ENCODE measurements at places on chromosomes 3 and 15. TPM values are rescaled to one million over a fixed set of nuclear protein-coding genes. Genes with fewer than 3 reads are reported as not detected.

The LDHAL6B gene
- total RNA-seq = not detected

The IL17RB gene
- total RNA-seq = 7.3 TPM

The EXOG gene
- total RNA-seq = 10.2 TPM

The EPHA6 gene
- 0.57 TPM for total RNA-seq

The TMC3 gene
- total RNA-seq = not detected

The FBXW12 gene
- not detected for total RNA-seq

The PP2D1 gene
- total RNA-seq = not detected

The HTR3E gene
- not detected for total RNA-seq

The PLAAT1 gene
- total RNA-seq = 0.40 TPM

The ECE2 gene
- not detected for total RNA-seq

The RASL12 gene
- total RNA-seq = 29.8 TPM

The SLC35G2 gene
- total RNA-seq = 3.5 TPM

The SLC28A2 gene
- total RNA-seq = not detected

The P3H2 gene
- 70.5 TPM for total RNA-seq

The BNC1 gene
- not detected for total RNA-seq

The ASB14 gene
- not detected for total RNA-seq

The TMCO5A gene
- total RNA-seq = not detected

The ZNF385D gene
- total RNA-seq = not detected

The PPARG gene
- total RNA-seq = 44.6 TPM

The FBXL22 gene
- total RNA-seq = not detected

The HYAL3 gene
- 4.7 TPM for total RNA-seq

The VGLL3 gene
- 39.2 TPM for total RNA-seq

The HOMER2 gene
- total RNA-seq = 28.2 TPM

The POLQ gene
- total RNA-seq = 0.46 TPM

The GATA2 gene
- total RNA-seq = 97.0 TPM

The COL6A5 gene
- 1.7 TPM for total RNA-seq

The IQCF5 gene
- total RNA-seq = not detected

The CHL1 gene
- 4.2 TPM for total RNA-seq

The TM4SF4 gene
- total RNA-seq = 1.8 TPM

The PLSCR4 gene
- 16.8 TPM for total RNA-seq

The CD86 gene
- total RNA-seq = 15.8 TPM

The ZIC1 gene
- total RNA-seq = not detected

The GOLGA8G gene
- total RNA-seq = not detected

The MKRN3 gene
- total RNA-seq = 2.3 TPM

The DGKG gene
- total RNA-seq = 32.5 TPM

The IQCB1 gene
- 19.9 TPM for total RNA-seq

The CLEC3B gene
- 6.3 TPM for total RNA-seq

The SAMD7 gene
- total RNA-seq = not detected

The GABRB3 gene
- 4.2 TPM for total RNA-seq

The GASK1A gene
- total RNA-seq = 7.8 TPM

The PRSS50 gene
- total RNA-seq = 0.89 TPM

The DNAH12 gene
- total RNA-seq = 22.0 TPM

The CCDC9B gene
- total RNA-seq = 140 TPM

The NEDD4 gene
- 8.4 TPM for total RNA-seq

The FSIP1 gene
- total RNA-seq = 3.2 TPM

The PLCB2 gene
- total RNA-seq = 31.2 TPM

The ERICH6 gene
- total RNA-seq = not detected

The SIDT1 gene
- 13.5 TPM for total RNA-seq

The TTC14 gene
- total RNA-seq = 99.6 TPM

The GOLGA8J gene
- not detected for total RNA-seq

The ARID3B gene
- total RNA-seq = 36.7 TPM

The MRPS25 gene
- 58.9 TPM for total RNA-seq

The RAB5A gene
- total RNA-seq = 45.9 TPM

The ITIH1 gene
- not detected for total RNA-seq

The CHRFAM7A gene
- total RNA-seq = 19.9 TPM

Data from upper lobe of left lung (tissue), 6 donors.